ENCODE measurements at places on chromosomes 13 and 19.

DNA sequence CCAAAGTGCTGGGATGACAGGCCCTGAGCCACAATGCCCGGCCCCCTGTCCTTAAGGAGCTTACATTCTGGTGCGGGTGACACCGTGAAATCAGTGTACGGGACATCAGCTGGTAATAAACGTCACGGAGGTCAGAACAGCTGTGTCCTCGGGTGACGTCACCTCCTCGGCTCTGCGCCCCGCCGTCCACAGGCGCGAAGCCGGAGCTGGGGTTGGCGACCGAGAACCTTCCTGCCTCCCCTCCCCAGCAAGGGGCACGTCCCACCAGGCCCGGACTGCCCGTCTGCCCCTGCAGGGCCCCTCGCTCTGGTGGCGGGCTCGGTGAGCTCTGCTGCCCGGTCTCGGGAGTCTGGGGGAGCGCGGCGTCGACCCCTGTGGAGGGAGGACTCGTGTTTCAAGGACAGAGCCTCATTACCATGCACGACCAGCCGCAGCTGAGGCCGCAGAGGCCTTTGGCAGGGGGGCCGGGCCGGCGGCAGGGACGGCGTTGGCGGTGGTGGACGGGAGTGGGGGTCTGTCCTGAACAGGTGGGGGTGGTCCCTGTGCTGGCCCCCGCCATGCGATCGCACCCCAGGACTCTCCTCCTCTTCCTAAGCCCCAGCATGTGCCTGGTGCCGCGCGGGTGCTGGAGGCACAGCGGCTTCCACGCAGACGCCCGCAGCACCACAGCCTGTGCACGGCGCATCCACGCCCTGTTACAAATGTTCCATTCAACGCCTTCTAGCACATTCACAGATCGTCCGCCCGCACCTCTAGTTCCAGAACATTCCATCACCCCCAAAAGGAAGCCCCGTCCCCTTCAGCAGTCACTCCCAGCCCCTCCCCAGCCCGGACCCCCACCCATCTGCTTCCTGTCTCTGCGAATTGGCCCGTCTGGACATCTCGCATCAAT is 5.4 kb downstream of the LINGO3 start:
- DNase-seq: no peak

- DNase-seq: no peak
These were observed 33.2 kb downstream of the KCTD12 start for GRCh38 chr13:76852986-76853385.

GRCh38 chr19:41198559-41198958 is 5.5 kb downstream of the CYP2S1 start:
- DNase-seq: no peak

DNA sequence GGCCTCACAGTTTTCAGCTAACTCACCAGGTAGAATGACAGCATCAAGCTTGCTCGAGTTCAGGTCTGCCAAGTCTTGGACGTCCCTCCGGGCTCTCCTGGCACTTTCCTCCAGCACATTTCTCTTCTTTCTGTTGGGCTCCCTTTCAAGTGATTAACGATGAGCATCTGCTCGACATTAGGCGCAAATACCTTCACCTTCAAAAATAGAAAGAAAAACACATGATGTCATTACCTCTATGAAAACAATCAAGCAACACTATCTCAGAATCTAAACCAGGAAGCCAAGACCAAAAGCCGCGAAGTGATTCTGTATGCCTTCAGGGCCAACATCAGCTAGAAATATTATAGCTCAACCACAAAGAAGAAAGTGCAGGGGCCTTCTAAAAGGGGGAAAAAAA is 15.4 kb upstream of the CLN5 start:
- DNase-seq: no peak

DNA sequence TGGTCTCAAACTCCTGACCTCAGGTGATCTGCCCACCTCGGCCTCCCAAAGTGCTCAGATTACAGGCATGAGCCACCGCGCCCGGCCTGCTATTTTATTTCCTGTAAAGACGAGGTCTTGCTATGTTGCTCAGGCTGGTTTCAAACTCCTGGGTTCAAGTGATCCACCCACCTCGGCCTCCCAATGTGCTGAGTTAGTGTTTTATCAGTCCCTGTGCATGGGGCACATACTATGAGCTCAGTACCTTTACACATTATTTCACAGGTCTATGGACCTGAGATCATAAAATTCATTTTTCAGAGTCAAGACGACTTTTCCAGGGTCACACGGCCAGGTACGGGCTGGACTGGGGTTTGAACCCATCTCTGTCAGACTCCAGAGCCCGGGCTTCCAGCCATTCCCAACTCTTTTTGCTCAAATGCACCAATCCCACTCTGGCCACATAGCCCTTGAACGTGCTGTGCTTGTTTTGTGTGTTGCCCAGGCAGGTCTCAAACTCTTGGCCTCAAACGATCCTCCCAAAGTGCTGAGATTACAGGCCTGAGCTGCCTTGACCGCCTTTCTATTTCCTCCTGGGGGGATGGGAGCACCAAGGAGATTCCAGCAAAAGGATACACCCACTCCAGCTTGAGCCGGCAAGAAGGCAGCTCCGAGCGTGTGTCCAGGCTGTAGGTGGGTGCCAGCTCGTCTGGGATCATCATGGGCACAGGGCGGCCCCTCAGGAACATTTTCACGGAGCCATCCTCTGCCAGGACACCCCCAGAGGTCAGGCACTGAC is 1.1 kb downstream of the EML2 start:
- DNase-seq: no peak

GRCh38 chr19:44356383-44357111 is at the start of gene ZNF112:
TSS of gene ZNF112 (minus strand) at chr19:44356680. CDS start at chr19:44340539, 16,141 bp downstream.
- DNase-seq: peak; percentile 93

- DNase-seq: no peak
These were observed 31.4 kb downstream of the ZDHHC20 start for GRCh38 chr13:21427741-21428140.

GRCh38 chr13:111184458-111185401 is 69.6 kb downstream of the ARHGEF7 start:
- DNase-seq: no peak

GRCh38 chr19:2446381-2446780 is 10.4 kb downstream of the LMNB2 start:
- DNase-seq: no peak
